Pancreas (tissue), 10 donors: ENCODE measurements at places on chromosomes 16 and 17. TPM values are rescaled to one million over a fixed set of nuclear protein-coding genes. Genes with fewer than 3 reads are reported as not detected.

The TNFSF13 gene
- total RNA-seq, result 10.5 TPM

GRCh38 chr17:48804936-48805411 is 12.1 kb downstream of the TTLL6 start:
- peak; percentile 34 for DNase-seq

DNA sequence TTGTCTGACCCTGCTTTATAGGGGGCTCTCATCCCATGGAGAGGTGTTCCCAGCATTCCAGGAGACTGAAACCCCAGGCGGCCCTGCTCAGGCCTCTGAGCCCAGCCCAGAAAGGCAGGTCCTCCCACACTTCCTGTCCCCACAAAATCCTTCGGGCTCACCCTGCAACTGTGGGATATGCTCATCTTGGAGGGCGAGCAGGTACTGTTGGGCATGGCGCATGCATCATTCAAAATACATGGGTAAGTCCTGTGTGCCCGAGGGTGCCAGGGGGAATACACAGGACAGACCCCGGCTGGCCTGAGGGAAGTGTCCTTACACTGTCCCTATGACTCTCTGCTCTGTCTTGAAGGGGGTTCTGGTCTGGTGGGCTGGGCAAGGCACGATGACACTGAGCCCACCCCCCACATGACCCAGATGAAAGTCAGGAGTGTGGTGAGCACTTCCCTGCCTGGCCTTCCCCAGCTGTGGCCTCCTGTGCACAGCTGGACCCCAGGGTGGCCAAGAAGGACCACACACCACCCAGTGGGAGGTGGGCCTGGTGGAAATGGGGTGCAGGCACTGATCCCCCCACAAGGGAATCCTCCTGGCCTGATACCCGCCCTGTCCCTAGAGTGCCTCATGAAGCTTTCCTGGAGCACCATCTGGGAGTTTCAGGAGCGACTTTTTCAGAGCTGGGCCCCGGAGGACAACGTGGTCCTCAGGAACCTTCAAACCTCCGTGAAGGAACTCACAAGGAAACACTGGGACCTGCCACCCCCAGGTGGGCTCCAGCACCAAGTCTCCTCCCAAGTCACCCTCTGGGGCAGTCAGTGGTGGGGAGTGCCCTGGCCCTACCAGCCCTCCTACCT is 46.7 kb downstream of the USP22 start:
- no peak for DNase-seq

The OR1F1 gene
- not detected for total RNA-seq

- DNase-seq, result peak; percentile 47
These were observed 31.8 kb upstream of the ZNF469 start for GRCh38 chr16:88350922-88351321.
